ENCODE measurements at places on chromosomes 11 and 22.
A peak's percentile ranks its signal among the peaks of the same experiment; 100 is the strongest.

GRCh38 chr11:116175707-116176106 is 597.1 kb downstream of the BUD13 start:
- DNase-seq: no peak

GRCh38 chr22:40628354-40629042 is 8.0 kb downstream of the MRTFA start:
- peak; percentile 57 for DNase-seq

GRCh38 chr11:105181100-105181499 is 41.5 kb upstream of the CARD18 start:
- DNase-seq: peak; percentile 78

GRCh38 chr22:25153961-25154666 is 45.5 kb upstream of the CRYBB3 start:
- peak; percentile 18 for DNase-seq

DNA sequence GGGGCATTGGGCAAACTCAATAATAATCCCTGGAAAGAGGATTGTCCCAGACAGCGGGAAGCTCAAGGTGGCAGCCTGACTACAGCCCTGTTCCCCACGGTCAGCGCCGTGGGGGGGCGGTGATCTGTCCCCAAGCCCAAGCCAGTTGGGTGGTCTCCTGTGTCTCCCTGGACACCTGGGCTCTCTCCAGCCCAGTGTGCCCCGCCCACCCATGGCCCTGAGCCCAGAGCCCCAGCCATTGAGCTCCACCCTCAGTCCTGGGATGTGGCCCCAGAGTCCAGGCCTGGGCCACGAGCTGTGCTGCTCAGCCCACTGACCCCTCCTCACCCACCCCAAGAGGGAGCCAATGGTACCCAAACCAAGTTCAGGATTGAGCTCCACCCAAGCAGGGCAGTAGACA is 27.9 kb upstream of the PDE2A start:
- DNase-seq: no peak

DNA sequence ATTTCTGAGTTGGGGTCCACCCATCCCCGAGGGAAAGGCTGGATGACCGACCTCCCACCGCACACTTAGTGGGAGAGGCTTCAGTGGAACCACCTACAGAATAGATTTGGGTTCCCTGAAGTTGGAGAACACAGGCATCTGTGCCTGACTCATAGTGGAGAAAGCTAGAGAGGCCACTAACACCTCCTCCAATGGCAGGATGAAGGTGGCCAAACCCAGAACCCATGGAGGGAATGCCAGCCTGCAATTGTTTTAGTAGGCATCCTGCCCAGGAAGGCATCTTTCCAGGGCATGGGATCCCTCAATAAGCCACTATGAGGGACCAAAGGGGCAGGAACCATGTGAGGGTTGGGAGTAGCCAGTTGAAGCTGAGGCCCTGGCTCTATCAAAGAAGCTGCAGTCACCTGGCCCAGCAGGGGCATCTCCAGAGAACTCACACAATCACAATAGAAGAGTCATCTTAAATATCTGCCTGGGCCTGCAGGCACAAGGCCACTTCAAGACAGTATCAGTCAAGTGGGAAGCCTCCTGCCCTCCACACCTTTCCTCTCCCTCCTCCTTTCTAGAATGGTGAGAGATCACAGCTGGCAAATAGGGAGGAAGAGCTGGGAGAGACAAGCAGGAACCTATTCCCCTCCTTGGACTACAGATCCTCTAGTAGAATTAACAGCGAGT is 124.1 kb upstream of the CSNK2A3 start:
- DNase-seq: no peak

- DNase-seq: no peak
Observed at GRCh38 chr22:34055525-34056200, 135.4 kb upstream of the LARGE1 start.

DNA sequence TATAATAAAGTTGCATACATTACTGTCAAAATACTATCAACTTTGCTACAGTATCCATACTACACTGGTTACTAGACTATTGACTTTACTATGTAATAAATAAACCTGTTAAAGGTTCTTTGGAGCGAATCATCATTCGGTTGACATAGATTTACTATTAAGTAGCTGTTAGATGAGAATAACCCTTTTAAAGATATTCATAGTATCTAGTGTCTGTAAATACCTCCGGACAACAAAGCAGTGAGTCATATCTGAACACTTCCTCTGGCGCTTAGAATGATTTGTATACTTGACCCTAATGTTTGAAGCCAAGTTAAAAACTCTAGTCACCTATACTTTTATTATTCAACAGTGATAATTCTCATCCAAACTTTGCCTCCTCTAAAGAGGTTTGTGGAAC is 84.7 kb downstream of the MSANTD4 start:
- DNase-seq: no peak

Measured in fibroblast of skin of scalp (primary cell).